Aorta (tissue), 5 donors: ENCODE measurements at places on chromosomes 13 and 19. TPM values are rescaled to one million over a fixed set of nuclear protein-coding genes. Genes with fewer than 3 reads are reported as not detected.

PBX4 gene
- 1.4 TPM for total RNA-seq

EHD2 gene
- total RNA-seq = 170 TPM

GRCh38 chr19:18520848-18521691 is 800 bp downstream of the ELL start:
- DNase-seq = peak; percentile 68

DNA sequence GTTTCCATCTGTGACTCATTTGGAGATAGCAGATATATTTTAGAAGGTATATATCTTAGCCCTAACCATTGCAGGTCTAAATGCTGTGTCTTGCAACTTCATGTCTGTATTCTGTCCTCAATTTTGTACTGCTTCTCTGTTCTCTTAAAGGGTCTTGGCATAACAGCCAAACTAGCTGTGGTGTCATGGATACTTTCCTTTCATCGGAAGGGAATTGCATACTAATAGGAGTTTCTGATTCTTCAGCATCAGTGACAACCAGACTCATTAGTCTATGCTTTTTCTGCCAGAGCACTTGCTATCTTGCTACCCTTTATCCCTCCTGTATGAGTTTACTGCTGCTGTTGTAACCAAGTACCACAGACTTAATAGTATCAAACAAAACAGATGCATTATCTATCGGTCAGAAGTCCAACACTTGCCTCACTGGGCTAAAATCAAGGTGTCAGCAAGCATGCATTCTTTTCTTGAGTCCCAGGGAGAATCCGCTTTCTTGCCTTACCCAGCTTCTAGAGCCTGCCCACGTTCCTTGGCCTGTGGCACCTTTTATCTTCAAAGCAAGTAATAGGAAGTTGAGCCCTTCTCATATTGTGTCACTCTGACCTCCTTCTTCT is 253.1 kb downstream of the HS6ST3 start:
- no peak for DNase-seq

DNA sequence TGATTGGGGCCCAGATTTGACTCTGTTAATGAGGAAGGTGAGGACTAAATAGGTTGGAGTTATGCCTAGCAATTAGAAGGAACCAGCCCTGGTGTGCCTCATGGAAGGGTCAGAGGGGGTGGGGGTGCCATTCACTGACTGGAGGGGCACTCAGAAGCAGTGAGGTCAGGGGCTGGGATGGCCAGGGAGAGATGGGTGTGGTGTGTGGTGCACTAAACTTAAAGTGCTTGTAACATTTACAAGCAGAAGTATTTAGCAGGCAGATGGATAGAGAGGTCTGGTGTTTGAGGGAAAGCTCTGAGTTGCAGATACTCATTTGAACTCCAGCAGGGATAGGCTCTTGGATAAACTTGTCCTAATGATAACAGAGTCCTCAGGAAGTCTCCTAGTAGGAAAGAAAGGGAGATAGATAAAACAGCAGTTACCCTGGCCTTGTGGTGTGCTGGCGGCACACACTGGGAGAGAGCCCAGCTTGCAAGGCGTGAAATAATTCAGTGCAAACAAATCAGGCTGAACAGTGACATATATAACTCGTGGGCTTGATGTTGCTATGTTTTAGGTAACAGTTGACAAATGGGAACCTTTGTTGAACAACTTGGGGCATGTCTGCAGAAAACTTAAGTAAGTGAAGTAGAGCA is 20.0 kb upstream of the UPF3A start:
- DNase-seq = no peak

DNA sequence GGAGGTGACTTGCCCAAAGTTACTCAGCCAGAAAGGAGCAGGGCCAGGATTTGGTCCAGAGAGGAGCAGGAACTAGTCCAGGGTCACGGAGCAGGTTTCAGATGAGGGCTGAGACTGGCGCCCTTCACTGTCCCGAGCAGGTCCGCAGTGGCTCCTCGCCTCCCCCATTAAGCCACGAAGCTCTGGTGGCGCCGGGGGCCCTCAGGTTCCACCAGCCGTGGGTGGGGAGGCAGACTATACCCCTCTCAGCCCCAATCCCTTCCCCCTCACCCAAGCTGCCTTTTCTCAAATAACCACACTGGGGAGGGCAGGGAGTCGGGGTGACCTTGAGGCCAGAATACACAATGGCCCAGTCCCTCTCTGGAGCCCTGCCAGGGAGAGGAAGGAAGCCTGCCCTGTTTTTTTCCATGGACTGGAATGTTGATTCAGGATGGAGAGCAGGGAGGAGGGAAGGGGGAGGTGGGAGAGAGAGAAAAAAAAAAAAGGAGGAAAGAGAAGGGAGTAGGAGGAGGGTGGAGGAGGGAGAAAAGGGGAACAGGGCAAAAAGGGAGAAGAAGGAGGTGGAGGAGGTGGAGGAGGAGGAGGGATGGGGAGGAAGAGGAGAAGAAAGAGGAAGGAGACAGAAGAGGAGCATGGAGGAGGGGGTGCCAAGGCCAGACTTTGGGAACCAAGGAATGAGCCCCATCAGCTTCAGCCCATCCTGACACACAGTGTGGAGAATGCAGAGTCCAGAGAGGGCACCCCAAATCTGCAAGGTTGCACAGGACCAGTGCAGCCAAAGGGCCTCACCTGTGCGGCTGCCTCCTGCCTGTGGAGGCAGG is 19.7 kb downstream of the CEACAM16 start:
- peak; percentile 91 for DNase-seq

GRCh38 chr19:18229474-18229873 is 3.2 kb upstream of the PDE4C start:
- DNase-seq = no peak

DNA sequence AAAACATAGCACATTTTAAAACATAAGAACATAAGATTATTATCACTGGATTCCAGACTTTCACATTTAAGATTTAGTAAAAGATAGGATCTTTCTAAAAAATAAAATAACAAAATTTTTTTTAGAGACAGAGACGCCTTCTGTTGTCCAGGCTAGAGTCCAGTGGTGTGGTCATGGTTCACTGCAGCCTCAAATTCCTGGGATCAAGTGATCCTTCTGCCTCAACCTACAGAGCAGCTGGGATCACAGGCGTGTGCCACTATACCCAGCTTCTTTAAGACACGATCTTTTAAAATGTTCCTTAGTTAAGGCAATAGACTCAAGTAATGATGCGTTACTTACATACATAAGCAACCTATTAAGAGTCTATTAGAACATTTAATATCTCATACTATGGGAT is 32.7 kb downstream of the ALG5 start:
- DNase-seq = no peak

DNA sequence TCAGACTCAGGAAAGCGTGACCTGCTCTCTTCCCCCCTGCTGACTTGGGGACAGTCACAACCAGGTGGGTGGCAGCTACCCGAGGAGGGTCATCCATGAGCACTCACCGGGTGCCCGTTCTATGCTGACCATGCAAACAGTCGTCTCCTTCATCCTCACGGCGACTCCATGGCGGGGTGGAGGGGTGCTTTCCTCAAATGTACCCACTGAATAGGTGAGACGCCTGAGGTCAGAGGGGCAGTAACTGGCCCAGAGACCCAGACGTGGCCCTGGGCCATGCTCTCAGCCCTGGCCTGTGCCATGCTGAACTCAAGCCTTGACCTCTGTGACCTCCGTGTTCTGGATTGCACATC is 59.2 kb upstream of the TPM4 start:
- DNase-seq = peak; percentile 65

DNA sequence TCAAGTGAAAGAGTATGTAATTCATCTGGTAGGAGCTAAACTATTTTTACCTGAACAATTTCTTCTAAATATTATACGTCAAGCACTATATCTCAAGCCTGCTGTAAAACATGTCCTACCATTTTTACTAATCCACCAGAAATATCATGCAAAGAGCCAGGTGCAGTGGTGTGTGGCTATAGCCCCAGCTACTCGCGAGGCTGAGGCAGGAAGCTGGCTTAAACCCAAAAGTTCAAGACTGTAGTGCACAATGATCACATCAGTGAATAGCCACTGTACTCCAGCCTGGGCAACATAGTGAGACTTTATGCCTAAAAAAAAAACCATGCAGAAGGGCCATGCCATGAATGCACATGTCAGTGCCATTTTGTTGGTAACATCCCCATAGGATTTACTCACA is 20.7 kb upstream of the CLN5 start:
- no peak for DNase-seq

DNA sequence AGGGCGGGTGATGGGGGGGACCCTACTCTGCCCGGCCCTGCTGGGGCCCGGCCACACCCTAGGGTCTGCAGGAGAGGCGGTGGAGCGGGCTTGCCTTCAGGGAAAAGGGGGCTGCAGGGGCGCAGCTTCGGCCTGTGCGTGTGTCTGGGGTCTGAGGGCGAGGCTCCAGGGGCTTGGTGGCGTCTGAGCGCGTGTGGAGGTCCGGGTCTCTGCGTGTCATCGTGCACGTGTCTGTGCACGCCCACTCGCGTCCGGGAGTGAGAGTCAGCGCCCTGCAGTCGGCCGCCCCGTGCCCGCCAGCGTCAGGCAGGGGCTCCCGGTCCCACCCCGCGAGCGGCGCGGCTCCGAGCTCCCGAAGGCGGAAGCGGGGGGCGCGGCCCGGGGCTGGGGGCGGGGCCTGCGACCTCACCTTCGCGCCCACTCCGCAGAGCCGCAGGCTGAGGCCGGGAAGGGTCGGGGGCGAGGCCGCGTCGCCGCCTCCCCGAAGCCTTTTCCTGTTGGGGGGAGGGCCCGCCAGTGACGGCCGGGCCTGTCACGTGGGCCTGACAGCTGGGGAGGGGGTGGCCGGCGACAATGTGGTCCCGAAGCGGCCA is at the start of gene ARHGAP45:
ARHGAP45 (plus strand) TSS at position 420 of the 593 bp plus-strand sequence. CDS start 239 bp downstream, outside the sequence.
- peak; percentile 83 for DNase-seq
